Stimulated activated CD8-positive, alpha-beta memory T cell treated with anti-CD3 and anti-CD28 coated beads, Interleukin-4, amount 100 ng/mL, for 1 hour (primary cell): ENCODE measurements at places on chromosomes 1 and 21.

DNA sequence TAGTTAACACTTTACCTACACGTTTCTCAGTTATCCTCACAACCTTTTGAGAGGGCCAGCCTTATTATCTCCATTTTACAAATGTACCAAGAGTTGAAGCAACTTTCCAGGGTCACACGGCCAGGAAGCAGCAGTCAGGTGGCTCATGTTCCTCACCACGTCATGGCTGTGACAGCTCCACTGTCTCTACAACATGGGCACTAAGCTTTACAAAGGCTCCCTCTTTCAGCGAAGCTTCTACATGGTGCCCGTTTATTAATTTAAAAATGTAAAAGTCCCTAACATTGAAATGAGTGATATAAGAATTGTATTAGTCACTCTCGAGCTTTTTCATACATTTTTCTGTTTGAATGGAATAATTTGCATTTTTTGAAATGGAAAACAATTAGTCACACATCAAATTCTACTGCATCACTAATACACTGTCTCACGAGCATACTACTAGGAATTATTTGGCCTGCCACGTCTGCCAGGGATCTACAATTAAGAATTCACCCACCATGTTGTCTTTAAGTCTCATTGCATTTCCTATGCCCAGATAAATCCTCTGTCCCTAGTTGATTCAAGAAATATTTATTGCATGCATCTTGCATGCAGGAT is 28.4 kb upstream of the LIN9 start:
- DNase-seq = no peak

DNA sequence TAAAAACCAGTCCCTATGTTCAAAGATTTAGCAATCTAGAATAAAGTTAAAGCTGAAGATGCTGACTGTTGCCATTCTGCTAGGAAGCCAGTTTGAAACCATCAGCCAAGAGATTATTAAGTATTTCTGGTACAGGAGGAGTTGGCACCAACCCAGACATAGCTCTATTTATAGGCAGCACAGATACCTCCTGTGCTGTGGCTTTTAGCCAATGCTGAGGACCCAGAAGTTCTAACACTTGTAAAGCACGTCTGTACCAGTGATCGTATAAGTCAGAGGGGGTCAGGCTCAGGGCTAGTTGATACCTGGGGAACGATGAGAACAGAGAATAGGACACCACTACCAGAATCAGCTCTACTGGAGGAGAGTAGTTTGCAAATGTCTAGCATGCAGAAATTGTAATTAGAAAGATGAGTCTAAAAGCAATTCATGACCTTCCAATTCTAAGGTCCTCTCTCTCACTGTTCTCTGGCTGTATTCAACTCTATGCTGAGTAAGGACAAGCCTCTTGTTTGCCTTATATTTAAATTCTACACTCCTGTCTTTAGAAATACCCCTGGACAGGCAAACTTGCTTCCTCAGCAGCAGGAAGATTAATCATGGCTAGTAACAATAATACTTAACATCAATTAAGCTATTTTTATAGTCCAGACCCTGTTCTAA is 96.8 kb upstream of the PALMD start:
- no peak for DNase-seq

- DNase-seq = no peak
These were observed 576 bp downstream of the ZFP69 start for GRCh38 chr1:40477678-40478053.

DNA sequence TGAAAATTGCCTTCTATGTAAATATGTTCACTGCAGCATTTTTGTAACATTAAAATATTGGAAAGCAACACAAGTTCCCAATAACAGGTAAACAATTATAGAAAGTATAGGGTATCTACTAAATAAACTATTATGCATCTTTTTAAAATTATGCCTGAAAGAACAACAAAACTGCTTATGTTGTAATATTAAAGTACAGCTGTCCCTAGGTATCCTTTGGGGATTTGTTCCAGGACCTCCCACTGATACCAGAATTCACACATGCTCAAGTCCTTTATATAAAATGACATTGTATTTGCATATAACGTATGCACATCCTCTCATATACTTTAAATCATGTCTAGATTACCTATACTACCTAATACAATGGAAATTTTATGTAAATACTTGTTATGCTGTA is 121.8 kb upstream of the TNFSF4 start:
- no peak for DNase-seq

GRCh38 chr1:243469497-243469896 is 213.7 kb downstream of the SDCCAG8 start:
- DNase-seq = no peak

GRCh38 chr1:229130028-229130668 is 140.8 kb upstream of the RAB4A start:
- DNase-seq = no peak

DNA sequence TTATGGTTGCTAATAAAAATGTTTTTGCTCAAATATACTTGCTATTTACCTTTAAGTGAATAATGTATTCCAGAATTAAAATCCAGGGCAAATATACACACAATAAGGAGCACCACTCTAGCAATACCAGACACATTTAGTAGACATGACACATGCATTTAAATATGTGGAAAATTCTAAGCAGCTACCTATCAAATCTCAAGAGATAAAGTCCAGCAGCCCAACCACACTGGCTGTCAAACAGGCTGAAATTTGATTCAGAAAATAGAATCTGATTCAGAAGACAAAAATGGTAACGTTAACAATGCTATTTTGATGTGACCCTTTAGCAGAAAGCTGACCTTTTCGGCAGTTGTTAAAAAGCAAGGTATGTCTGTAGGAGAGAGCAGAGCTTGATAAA is 42.3 kb downstream of the PLEKHO1 start:
- DNase-seq = no peak

DNA sequence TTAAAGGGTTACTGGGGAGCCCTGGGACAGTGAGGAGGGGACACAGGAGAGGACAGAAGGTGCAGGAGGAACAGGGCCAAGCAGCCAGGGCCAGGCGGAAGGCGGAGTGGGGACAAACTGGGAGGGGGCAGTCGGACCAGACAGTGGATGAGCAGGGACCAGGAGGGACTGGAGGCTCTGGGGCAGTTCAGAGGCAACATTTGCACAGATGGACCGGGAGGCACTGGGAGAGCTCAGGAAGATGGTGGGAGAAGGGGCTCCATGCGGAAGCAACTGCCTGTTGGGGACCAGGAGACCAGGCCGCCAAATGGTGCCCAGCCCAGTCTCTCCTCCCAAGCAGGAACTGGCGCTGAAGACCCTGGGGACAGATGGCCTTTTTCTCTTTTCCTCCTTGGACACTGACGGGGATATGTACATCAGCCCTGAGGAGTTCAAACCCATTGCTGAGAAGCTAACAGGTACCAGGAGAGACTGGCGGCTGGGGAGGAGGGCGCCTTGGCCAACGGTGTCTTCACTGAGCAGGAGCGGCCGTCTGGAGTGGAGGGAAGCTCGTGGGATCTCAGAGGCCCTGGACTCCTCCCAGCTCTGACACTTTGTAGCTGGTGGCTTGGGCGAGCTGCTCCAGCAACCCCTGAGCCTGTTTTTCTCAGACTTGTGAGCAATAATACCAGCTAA is 847 bp downstream of the SELENON start:
- DNase-seq = no peak

- no peak for DNase-seq
These were observed 638 bp upstream of the TUFT1 start for GRCh38 chr1:151539321-151540020.

- no peak for DNase-seq
These were observed 75.3 kb downstream of the CD247 start for GRCh38 chr1:167442854-167443565.
